Activated CD4-positive, alpha-beta T cell treated with anti-CD3 and anti-CD28 coated beads for 24 hours (primary cell): ENCODE measurements at places on chromosomes 1 and 21.

DNA sequence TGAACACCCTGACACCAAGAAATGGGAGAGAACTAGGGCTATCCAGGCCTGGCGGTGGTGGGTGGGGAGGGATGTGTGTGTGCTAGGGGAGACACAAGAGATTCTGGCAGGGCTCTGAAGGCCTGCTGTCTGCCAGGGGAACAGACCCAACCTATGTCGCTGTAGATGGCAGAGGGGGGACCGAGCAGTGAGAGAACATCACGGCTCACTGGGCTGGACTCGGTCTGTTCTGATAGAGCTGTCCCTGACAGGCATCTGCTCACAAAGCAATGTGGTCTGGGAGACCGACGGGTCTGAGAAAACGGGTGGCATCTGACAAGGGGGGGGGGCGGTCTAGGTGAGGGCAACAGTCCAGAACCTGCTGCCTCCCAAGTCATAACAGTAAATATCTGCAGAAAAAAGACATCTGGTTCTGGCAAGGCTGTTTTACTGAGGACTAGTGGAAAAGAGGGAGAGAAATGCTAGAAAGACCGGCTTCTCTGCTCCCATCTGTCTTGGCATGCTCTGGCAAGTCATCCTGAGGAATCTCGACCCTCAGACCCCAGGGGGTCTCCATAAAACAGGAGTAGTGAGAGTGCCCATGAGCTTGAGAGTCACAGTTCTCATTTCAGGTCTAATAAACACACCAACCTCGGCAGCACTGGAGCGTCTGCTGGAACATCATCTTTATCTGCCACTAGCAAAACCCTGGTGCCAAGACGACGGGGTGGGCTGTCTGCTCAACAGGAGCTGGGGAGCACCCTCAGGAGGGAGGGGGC is 36.5 kb downstream of the SLC66A1 start:
- DNase-seq = no peak

DNA sequence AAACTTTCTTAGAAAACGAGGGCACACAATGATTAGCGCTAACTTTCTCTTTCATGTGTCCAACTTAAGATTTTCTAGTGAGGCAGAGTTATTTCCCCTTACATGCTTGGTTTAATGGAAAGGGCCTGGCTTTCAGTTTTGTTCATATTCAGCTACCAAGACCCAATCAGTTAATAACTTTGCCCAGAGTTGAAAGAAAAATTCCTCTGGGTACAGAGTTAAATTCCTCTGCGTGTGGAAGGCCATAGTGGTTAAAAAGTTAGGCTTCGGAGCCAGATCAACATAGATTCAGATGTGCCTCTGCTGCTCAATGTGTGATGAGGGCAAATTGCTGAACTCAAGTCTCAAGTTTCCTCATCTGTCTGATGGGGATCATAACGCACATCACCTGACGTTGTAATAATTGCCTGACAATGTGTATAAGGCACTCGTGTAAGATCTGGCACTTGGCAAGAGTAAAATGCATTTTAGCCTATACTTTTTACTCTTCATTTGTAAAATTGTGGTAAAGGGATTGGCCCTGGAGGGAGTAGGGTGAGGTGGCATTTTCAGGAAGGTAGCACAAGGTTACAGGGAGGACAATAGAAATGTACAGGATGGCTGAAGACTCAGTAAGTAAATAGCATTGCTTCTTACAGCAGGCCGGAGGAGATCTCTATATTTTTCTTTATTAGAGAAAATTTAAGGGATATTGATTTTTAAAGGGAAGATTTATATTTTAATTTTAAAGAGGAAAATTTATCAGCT is 103.4 kb downstream of the ROR1 start:
- no peak for DNase-seq

GRCh38 chr1:229888561-229889001 is 178.5 kb upstream of the GALNT2 start:
- no peak for DNase-seq

GRCh38 chr1:28887835-28888682 is 26.3 kb upstream of the EPB41 start:
- DNase-seq = no peak

DNA sequence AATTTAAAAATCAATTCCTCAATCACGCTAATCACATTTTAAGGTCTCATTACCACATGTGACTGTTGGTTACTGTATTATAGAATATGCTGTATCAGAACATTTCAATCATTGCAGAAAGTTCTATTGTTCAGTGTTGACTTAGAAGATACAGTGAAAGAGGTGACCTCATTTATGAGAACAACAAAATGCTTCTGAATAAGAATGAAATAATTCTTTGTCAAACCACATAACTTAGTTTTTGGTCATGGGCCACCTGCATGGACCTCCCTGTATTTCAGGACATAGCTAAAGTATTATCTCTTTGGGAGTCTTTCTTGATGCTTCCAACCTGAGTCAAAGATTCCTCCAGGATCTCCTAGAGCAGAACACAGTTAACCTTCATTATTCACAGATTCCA is 22.3 kb downstream of the MFSD2A start:
- DNase-seq = no peak

- no peak for DNase-seq
These were observed 145.8 kb downstream of the PATJ start for GRCh38 chr1:61887931-61888564.

- no peak for DNase-seq
These were observed 785.2 kb upstream of the B3GALT2 start for GRCh38 chr1:193971595-193971994.

DNA sequence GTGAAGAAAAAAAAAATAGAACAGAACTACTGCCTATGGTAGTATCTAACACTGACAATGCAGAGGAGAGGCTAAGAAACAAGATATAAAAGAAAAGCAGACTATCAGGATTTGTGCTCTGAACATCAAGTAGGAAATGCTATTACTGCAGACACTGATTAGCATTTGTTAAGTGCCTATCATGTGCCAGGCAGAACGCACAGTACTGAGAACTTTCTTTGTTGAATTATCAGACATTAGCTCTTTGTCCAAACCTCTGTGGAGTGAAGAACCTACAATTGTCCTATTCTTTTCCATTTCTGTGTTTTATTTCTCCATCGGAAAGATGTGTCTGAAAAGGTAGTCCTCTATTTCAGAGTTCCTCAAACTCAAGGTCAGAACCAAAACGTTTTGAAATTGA is 30.5 kb upstream of the DISP1 start:
- DNase-seq = no peak

DNA sequence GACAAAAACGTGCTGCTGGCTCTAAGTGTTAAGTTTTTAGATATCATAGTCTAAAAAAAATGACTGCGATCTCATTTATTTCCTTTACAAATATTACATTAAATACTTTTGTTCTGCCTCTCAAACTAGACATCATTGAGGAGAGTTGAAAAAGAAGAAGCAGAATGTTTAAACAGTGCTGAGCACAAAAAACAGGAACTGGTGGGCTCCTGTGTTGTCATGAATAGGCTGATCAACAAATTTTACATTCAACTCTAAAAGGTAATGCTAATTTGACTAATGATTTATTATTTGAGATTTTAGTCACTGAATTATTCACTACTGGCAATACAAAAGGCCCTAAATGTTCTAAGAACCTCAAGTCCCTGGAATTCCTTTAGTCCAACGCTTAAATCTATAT is 66.1 kb downstream of the GPATCH2 start:
- no peak for DNase-seq

GRCh38 chr1:50108497-50109059 is at the start of gene ELAVL4:
Gene ELAVL4, plus strand, starts transcription at chr1:50108920. Its CDS starts 270 bp downstream, at chr1:50109190.
- DNase-seq = no peak

- DNase-seq = no peak
These were observed 160.9 kb upstream of the FMN2 start for GRCh38 chr1:239930686-239931262.

- no peak for DNase-seq
These were observed at the start of the genes FAM229A and TSSK3 for GRCh38 chr1:32362474-32363313. Gene FAM229A, minus strand, starts transcription at chr1:32362485. Its CDS starts 394 bp downstream, at chr1:32362091. Gene TSSK3, plus strand, starts transcription at chr1:32362539. Its CDS starts 163 bp downstream, at chr1:32362702.

DNA sequence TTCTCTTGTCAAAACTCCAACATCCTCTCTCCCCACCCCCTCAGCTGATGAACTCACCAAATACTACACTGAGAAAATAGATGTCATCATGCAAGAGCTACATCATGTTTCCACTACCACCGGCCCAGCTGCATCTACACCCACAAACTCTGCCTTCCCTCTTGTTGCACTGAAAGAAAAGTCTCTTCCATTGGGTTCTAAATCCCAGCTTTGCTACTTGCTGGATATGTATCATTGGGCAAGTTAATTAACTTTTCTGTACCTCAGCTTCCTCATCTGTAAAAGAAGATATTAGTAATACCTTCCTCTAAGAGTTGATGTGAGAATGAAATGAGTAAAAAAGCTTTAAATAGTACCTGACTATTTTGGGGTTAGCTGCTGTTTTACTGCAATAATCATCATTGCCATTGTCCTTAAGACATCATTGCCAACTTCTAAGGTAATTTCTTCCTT is 108.6 kb downstream of the OLFML2B start:
- DNase-seq = peak; percentile 30

GRCh38 chr1:32870615-32871363 is at the start of gene FNDC5:
Gene FNDC5, minus strand, starts transcription at chr1:32870912.
- DNase-seq = no peak

- DNase-seq = no peak
These were observed 256.0 kb upstream of the TMEM51 start for GRCh38 chr1:14897547-14897946.

GRCh38 chr1:24351247-24351646 is 32.1 kb downstream of the GRHL3 start:
- no peak for DNase-seq

GRCh38 chr1:235325139-235325538 is 2.8 kb downstream of the ARID4B start:
- no peak for DNase-seq

DNA sequence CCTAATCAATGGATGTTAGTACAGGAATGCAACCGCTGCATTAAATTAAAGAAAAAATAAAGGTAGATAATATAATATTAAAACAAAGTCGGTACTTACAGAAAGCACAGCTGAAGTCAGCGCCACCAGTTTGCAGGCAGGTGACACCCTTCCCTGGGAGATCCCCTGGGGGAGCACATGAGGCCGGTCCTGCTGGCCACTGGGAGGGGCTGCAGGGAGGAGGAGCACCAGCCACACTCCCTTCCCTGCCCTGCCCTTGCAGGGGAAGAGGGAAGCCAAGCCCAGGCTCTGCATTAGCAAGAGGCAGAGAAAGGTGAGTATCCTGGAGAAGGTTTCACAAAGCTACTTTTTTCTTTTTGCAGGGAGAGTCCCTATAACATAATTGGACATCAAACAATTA is 507.0 kb downstream of the AJAP1 start:
- DNase-seq = no peak

GRCh38 chr1:172656576-172656975 is 2.3 kb upstream of the FASLG start:
- DNase-seq = no peak

DNA sequence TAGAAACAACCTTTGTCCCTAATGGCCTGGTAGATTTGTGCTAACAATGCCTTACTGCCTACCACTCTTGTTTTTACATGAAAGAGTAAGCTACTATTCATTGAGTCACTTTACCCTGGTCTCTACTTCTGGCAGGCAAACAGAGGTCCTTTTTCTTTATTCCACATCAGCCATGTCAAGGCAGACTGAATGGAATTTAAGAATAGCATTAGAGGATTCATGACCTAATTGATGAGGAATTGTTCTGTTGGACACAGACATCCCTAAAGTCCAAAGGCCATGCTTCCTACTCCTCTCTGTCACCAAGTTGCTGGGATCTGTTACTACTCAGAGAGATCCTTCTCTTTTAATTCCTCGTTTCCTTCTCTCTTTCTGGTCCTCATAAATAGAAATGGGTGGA is 229.1 kb upstream of the ZP4 start:
- no peak for DNase-seq

DNA sequence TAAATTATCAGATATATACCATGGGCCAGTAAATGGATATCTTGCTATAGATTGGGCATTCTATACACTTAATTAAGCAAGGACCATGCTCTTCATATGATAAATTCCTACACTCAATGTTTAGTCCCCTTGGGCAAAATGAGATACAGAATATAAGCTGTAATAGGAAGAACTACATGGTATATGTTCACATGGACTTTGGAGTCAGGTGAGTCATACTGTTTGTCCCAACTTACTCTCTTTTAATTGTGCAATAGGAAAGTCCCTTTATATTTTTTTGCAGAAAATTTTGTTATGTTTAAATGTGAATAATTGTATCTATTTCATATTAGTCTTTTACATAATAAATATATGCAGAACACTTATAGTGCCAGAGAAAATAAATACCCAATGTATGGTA is 820.2 kb upstream of the ADAMTS5 start:
- DNase-seq = no peak

GRCh38 chr1:17540255-17541001 is 930 bp downstream of the ARHGEF10L start:
- DNase-seq = no peak

DNA sequence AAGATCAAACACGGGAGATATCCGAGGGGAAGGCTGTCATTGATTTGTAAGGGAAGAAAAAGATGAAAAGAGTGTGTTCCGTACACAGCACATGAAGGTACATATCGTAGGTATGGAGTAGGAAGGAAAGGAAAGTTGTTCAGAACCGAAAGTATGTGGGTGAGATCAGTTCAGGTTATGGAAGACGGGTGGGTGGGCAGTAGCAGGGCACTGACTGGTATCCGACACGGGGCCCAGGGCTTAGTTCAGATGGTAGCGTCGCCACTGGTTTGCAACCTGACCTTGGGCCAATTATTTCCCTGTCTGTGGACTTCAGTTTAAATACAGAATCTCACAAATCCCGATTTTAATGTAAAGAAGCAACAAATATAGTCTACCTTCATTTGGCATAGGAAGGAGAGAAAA is 27.8 kb upstream of the A3GALT2 start:
- peak; percentile 19 for DNase-seq

GRCh38 chr1:21794656-21795055 is 11.7 kb upstream of the USP48 start:
- DNase-seq = no peak

DNA sequence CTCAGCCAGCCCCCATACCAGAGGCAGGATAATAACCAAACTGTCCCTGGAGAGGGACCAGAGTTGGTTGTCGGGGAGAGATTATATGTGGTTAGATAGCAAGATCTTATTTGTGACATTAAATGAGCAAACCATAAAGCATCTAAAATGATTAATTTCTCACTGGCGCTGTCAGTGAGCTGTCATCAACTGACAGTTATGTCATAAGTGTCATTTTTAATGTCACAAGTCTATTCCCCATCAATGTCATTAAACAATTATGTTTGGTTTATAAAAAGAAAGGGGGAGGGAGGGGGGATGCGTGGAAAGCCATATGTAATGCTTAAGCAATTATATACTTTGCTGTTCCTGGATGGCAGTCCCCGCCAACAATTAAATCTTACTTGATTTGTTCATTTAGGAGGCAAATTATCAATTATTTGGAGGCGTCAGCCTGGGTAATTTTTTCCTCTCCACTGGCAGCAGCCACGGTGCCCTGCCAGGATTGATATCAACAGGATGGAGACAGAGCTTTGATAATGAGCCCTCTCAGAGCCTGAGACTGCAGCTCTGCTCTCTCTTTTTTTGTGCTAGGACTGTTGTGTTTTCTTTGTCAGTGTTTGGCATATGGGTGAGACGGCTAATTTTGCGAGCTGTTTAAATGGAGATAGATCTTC is 333.6 kb upstream of the CAMK1G start:
- DNase-seq = no peak

GRCh38 chr21:41780337-41781049 is 13.6 kb upstream of the RIPK4 start:
- no peak for DNase-seq
